ENCODE measurements at places on chromosomes 2 and 18. TPM values are rescaled to one million over a fixed set of nuclear protein-coding genes. Genes with fewer than 3 reads are reported as not detected.
A peak's percentile ranks its signal among the peaks of the same experiment; 100 is the strongest.

The ALLC gene
- total RNA-seq: not detected

The COLEC12 gene
- total RNA-seq: 5.5 TPM

The C2orf15 gene
- total RNA-seq: not detected

The RASGRP3 gene
- 49.4 TPM for total RNA-seq

The CELF4 gene
- total RNA-seq: 0.24 TPM

The SCTR gene
- 0.59 TPM for total RNA-seq

DNA sequence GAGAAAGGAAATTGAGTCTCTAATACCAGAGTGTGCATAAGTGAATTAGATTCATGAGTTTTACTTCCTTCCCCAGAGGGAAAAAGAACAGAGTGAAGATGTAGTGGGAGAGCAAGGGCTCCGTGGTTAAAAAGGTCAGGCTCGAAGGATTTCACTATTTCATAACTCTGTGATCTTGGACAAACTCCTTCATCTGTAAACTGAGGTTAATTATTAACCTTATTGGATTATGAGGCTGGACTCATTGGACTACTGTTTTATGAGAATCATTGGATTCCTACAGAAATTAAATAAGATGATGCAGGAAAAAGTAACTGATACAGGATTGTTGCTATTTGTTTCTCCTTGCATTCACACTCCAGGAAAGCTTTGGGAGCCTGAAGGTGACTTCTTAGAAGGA lies 45.0 kb downstream of the SRD5A2 start:
- DNase-seq: no peak

GRCh38 chr2:80153768-80154167 lies 150.8 kb downstream of the LRRTM1 start:
- no peak for DNase-seq

GRCh38 chr2:139160836-139161235 lies 380.6 kb upstream of the NXPH2 start:
- DNase-seq: no peak

GRCh38 chr2:200693836-200694470 lies 108.1 kb downstream of the AOX1 start:
- no peak for DNase-seq

DNA sequence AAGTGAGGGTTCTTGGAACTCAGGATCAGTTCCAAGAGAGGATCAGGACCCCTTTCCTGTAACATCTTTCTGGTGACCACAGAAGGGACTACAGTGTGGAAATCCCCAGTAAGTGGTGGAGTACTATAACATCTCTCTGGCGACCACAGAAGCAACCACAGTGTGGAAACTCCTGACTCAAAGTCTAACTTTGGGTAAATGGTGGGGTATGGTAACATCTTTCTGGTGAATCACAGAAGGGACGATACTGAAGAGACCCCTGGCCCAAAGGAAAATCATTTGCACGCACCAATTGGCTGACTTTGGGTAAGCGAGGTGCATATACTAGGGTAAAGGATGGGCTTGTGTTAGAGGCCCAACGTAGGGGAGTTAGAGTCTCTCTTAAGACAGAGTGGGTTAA lies 56.3 kb upstream of the GULP1 start:
- DNase-seq: no peak

DNA sequence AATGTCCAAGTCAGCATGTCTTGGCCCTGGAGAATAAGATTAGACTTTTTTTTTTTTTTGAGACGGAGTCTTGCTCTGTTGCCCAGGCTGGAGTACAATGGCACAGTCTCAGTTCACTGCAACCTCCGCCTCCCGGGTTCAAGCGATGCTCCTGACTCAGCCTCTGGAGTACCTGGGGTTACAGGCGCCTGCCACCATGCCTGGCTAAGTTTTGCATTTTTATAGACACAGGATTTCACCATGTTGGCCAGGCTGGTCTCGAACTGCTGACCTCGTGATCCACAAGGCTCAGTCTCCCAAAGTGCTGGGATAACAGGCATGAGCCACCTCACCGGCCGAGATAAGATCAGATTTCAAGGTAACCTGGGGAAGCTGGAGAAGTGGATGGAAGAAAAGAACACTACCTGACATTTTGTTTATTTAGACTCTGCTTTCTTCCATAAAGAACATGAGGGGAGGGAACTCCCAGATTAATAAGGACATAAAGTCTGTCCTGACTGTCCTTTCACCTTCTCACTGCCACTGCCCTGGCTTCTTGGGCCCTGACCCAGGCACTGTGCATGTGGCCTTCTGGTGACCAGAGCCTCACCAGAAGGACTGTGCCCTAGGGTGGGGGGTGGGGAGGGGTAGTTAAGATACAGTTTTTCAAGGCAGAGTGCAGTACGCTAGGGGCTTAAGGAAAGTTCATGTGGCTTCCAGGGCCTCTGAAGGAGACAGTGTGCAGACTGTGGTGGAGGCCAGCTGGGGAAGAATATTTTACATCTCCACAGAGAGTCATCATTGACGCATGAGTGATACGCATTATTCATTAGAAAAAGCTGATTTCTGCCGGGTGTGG lies 4.8 kb upstream of the IMPA2 start:
- peak; percentile 27 for DNase-seq

- no peak for DNase-seq
These were observed 34.8 kb upstream of the ASXL2 start for GRCh38 chr2:25912851-25913695.

GRCh38 chr2:8046849-8047248 lies 635.0 kb upstream of the ID2 start:
- no peak for DNase-seq

DNA sequence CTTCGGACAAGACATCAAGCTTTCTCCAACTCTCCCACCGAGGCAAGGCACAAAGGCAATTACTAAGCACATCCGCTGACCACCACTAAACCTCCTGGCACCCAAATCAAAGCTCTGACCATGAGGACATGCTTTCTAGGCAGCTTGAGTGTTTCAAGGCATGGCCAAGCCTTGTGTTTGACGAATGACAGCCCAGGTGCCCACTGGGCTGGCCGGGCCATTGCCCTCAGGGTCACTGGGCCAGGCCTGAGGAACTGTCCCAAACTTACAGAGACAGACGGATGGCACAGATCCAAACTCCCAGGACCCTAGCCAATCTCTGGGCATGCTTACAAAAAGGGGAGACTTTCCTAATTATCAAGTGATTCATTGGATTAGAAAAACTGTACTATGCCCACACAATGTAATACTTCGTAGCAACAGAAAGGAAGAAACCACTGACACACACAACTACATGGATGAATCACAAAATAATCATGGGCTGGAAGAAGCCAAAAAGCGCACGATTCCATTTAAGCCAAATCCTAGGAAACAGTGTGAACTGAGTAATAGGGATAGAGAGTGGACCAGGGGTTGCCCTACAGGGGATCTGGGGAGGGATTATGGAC lies 20.2 kb downstream of the CRACDL start:
- DNase-seq: no peak

DNA sequence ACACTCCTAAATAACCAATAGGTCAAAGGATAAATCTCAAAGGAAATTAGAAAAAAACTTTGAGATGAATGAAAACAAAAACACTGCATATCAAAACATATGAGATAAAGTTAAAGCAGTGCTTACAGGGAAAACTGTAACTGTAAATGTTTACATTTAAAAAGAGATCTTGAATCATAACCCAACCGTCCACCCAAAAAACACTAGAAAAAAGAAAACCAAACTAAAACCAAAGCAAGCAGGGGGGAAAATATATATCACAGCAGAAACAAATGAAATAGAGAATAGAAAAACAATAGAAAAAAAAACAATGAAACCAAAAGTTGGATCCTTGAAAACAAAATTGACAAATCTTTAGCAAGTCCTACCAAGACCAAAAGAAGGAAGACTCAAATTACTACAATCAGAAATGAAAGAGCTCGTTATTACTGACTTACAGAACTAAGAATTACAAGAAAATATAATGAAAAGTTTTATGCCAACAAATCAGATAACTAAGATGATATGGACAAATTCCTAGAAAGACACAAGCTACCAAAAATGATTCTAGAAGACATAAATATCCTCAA lies 65.6 kb downstream of the TLK1 start:
- no peak for DNase-seq

Data from cardiac septum (tissue), 1 donor.